GM23248 (cell line): ENCODE measurements at places on chromosomes 16 and 17.

DNA sequence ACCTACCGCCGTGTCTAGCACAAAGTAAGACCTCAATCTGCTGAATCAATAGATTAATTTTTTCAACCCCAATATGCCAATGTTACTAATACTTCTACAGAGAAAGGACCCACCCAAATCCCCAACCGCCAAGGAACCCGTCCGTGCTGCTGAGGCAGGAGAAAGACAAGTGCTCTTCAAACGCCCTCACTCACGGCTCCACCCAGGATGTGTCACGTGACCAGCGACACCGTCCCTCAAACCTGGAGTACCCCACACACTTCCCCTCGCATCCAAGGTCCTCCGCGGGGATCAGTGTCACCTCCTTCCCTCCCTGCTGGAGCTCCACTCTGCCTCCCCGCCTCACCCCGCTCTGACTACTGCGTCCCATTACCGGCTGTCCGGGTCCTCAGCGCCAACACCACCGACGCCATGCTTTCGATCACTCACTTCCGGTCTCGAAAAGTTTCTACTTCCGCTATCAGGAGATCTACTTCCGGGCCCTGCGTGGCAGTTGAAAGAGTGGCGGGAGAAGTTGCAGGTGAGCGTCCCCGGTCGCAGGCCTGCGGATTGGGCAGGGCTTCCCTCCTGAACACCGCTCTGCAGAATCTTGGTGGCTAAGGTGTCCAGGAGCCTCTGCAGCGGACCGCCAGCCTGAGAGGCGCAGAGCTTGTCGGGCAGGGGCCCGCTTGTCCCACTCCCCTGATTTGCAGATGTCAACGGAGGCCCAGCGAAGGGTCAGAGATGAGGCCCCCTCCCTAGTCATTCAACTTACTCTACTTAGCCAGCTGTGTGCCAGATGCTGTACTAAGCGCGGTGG is at the start of the genes EME1 and MRPL27:
Gene EME1 (plus strand): TSS at position 472 of the 799 bp plus-strand sequence. CDS start 1,980 bp downstream, outside the sequence.
Gene MRPL27 (minus strand): TSS at position 427 of the 799 bp plus-strand sequence. CDS start 14 bp downstream, at position 413.
- DNase-seq: peak; percentile 93

DNA sequence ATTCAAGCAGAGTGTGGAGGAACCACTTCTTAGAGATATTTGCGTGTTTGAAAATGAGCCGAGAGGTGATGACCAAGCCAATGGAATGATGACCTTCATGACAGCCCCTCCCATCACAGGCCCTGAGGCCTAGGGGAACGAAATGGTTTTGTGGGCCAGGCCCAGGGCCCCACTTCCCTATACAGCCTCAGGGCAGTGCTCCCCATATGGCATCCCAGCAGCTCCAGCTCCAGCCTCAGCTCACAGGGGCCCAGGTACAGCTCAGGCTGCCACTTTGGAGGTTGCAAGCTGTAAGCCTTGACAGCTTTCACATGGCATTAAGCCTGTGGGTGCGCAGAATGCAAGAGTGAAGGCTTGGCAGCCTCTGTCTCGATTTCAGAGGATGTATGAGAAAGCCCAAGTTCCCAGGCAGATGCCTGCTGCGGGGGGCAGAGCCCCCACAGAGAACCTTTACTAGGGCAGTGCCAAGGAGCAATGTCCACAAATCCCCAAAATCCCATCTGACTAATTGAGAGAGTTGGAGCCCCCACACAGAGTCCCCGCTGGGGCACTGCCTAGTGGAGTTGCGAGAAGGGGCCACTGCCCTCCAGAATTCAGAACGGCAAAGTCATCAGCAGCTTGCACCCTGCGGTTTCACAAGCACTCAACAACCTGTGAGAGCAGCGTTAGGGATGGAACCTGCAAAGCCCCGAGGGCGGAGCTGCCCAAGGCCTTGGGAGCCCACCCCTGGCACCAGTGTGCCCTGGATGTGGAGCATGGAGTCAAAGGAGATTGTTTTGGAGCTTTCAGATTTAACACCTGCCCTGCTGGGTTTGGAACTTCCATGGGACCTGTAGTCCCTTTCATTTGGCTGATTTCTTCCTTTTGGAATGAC is 21.2 kb downstream of the CHMP6 start:
- no peak for DNase-seq

DNA sequence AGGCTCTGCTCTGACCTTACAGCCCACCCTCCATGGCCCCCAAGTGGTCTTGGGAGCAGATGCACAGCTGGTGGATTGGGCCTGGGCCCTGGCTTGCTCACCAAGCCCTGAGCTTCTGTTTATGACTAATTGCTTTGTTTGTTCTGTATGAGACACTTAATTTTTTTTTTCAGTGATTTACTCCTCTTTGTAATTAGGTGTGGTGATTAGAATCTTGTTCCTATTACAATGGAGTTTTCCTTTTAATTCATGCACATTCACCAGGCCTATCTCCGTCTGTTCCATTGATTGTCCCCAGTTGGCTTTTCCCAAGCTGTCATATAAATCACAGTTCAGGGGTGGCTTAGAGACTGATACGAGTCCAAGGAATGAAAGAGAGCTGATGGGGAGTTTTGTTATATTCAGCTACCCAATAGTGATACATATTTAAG is 242.3 kb downstream of the CCDC182 start:
- DNase-seq: no peak

DNA sequence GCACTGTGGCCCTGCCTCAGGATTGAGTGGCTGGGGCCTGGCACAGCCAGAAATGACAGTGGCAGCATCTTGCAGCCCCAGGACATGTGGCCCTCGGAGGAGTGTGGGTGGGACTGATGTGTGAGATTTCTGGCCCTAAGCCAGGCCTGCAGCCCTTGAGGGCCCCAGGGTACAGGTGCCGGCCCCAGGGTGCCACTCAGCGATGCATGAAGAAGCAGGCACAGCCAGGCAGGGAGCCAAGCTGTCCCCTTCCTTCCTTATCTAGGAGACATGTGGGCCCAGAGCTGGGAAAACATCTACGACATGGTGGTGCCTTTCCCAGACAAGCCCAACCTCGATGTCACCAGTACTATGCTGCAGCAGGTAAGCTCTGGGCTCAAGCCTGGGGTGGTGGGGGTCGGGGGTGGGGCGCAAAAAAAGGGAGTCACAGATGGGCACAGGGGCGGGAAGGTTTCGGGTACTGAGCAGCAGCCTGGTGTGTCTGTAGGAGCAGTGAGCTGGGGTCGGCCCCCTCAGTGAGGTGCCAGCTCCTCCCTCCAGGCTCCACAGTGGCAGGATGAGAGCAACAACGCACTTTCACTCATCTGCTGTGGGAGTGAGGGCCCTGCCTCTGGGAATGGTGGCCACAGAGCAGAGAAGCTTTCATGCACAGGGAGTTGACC is 4.1 kb downstream of the ACE start:
- DNase-seq: no peak

DNA sequence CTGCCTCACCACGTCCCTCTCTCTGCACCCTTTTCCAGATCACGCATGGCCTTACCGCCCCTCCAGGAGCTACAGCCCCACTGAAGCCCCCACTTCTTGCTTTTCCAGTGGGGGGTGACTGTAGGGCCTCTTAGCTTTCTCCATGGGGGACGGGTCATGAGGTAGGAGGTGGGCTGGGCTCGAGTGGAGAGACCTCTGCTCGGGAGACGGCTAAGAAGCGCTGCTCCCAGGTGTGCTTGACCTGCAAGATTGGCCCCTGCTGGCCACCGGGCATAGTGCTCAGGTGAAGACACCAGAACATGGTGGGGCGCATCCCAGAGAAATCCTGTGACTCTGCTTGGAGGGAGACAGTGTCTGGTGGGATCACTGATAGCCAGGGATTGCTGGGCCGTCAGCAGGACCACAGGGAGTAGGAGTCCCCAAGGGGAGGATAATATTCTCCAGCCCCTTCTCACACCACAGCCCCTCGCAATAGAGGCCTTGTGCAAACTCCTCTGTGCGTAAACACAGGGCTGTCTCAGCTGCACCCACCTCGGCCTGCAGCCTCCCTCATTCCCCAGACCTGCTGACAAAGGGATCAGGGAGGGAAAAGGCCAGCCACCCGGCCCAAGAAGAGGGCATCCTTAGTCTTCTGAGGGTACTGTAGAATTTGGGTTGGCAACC is 8.9 kb upstream of the GALK1 start:
- no peak for DNase-seq

DNA sequence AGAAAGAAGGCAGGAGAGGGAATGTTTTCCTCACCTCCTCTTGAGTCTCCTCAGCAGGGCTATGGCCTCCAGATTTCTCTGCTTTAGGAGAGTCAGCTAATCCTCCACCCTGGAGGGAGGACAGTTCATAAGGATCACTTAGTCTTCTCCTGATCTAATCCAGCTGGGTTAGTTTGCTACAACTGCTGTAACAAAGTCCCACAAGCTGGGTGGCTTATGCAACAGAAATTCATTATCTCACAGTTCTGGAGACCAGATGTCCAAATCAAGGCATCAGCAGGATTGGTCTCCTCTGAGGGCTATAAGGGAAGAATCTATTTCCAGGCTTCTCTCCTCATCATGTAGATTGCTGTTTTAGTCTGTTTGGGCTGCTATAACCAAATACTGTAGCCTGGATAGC is 40.6 kb upstream of the XYLT1 start:
- DNase-seq: peak; percentile 87

DNA sequence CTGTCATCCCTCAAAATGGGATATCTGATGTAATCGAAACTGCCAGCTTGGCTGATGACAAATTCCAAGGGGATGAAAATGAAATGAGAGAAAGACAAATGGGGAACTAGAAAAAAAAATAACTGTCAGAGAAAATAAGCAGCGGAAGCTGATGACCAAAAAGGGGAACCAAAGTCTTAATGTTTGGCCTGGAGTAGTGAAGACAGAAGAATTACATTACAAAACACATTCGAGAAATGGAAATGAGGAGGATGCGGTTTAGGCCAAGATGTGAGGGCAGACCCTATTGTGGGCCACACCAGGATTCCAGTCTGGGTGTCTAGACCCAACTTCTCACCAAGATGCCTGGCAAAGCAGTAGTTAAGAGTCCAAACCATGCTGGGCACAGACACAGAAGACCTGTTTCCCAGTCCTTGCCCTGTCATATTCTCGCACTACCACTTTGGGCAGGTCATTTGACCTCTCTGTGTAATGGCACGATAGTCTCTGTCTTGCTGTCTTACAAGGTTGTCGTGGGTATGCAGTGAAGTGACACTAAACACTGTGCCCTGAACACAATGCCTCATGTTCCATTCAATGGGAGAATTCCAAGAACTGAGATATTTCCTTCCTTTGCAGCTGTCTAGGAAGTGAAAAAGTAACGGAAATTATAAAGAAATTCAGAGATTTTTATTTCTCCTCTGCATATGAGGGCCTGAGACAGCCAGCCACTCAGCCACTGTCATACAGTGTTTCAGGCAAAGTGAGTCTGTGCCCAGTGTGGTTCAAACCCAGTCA is 12.3 kb upstream of the CCL2 start:
- no peak for DNase-seq

DNA sequence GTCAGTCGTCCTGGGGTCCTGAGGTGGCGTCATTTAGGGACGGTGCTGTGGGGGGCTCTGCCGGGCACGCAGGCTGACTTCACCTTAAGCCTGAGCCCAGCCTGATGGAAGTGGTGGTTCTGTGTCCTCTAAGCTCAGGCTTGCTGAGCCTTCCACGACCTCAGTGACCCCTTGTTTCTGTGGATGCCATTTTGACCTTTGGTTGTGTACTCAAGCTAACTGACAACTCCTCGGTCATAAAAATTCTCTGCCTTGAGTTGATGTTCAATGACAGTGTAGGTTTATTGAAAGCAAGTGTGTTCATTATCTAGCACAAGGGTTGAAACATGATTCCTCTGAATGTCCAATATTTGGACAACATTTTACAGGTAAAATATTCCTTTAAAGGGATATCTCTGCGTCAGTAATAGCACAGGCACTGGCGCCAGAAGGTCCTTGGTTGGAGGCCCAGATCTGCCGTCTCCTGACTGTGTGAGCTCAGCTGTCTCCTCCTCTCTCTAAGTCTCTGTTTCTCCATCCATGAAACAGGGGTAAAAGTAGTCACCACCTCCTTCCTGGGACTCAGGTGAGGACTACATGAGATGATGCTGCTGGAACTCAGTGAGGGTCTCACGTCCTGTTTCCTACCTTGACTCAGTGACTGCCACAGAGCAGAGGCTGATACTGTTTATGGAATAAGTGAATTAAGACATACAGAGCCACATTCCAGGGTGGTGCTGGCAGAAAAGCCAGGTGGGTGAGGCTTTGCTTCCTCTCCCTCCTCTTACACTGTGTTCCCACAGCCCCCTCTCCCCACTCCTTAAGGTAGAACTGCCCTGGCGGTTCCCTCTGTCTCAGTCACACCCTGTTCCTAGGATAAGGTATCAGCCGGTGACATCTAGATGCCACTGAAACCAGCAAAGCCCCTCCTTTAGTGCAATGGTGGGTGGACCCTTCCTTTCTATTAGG is 75.7 kb downstream of the IRF8 start:
- DNase-seq: no peak
